DMS153 (cell line): ENCODE measurements at places on chromosomes 12 and 14.
A peak's percentile ranks its signal among the peaks of the same experiment; 100 is the strongest.

GRCh38 chr14:79415726-79416125, 795.6 kb downstream of the DIO2 start:
- no peak for DNase-seq

DNA sequence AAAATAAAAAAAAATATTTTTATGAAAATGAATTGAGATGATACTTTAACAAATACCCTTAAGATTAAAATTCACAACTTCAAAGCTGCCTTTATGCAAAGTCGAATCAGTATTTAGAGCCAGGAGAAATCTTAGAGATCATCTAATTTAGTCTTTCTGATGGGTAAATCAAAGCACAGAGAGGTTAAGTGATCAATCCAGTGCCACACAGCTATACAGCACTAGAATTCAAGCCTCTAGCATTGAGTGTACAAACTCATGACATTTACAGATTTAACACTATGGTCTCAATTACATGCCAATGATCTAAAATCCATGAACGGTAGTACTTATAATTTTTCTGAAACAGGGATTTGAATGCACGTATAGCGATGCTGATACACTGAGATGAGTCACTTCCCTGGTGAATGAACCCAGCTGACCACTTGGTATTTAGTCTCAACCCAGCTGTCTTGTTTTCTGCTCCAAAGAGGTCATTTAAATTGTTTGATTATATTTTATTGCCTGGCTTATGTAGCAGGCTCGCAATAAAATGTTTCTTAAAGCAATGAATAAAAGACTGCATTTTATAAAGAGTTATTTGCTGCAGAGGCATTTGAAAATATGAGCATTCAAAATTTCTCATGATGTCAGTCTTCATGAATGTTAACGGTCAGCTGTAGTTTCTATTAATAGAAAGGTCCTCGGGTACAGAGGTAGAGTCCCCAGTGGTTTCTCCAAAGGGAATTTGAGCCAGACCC, 152.4 kb upstream of the PRICKLE1 start:
- no peak for DNase-seq

DNA sequence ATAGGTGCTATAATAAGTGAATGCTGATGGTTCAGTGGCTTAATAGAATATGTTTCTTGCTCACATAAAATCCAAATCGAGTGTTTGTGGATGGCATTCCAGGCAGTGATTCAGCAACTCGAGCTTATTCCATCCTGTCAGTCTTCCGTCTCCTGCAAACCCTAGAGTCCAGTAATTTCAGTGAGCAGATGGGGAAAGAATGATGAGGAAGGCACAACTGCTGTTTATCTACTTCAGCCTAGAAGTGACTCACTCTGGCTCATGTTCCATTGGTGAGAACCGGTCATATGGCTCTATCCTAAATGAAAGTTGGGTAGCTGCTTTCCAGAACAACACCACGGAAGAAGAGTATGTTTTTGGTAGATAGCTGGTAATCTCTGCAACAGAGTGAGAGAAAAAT, 421.8 kb upstream of the PDE3A start:
- no peak for DNase-seq

GRCh38 chr14:70567791-70568190, 32.7 kb downstream of the MED6 start:
- DNase-seq = peak; percentile 18

- no peak for DNase-seq
These were observed at the start of gene SLC8A3 for GRCh38 chr14:70188659-70189455. TSS of gene SLC8A3 (minus strand) at chr14:70188951. CDS start at chr14:70168422, 20,529 bp downstream.

GRCh38 chr14:90894241-90894640, 78.0 kb upstream of the TTC7B start:
- DNase-seq = no peak

GRCh38 chr12:59583003-59583712, 12.7 kb upstream of the SLC16A7 start:
- DNase-seq = no peak

DNA sequence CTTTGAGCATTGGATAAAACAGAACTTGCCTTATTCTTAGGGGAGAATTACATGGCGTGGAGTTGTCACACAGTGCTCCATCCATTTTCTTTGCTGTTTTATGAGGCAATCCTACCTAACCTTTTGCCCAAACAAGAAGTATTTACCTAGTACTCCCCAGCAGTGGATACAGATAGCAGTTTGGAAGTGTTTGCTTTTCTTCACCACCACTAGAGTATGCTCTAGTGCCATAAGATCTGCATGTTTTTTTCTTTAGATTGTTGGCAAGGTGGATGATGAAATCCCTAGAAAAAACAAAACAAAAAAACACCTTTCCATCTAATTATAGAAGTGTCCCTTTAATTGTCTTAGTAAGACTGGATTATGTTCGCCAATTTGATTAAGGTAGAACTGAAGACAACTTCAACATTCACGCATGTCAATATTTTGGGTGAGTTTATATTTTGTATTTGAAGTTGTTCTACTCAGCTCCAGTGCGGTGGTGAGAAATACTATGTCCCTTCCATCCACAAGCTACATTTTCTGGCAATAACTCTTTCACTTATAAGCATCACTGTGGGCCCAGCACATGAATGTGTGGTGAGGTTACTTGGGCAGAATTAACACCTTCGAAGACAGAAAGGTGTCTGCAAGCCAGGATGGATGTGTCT, 23.6 kb upstream of the TMEM260 start:
- DNase-seq = peak; percentile 52

GRCh38 chr12:9095322-9095721, 20.4 kb downstream of the A2M start:
- DNase-seq = no peak

DNA sequence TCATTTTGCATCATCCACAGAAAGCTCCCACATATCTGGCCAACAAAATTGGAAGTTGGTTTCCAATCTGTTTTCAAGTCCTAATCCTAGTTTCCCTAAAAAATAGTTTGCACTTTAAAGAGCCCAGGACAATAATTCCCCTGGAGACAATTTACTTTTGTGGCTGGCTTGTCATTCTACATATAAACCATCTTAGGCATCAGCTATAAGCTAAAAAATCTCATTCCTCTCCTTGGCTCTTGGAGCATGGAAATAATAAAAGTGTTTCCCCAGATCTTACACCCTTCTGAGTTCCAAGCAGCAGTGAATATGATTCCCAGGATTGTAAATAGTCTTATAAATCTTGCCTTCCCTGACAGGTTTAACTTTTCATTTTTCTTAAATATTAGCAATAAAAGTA, 89.1 kb upstream of the NUDT4 start:
- no peak for DNase-seq

DNA sequence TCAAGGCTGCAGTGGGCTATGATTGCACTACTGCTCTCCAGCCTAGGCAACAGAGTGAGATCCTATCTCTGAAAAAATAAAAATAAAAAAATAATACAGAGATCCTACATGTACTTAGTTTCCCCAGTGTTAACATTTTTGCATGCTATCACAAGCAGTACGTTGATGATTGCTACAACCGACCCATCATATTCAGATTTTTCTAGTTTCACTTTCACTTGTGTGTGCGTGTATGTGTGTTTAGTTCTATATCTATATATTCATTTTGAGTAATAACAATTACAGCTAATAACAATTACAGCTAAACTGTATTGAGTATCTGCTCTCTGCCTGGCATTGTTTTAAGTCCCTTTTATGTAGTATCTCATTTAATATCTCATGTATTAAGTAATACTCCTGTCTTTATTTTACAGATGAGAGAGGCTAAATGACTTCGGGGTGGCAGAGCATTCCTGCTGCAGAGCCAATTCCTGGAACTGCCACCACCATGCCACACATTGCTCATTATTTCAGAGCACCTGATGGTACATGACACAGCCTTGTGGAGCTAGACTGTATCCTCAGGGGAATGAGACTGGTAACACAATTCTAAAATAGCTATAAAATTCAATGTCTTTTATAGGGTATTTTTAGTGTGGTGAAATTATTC, 153.1 kb downstream of the BCAT1 start:
- DNase-seq = no peak

DNA sequence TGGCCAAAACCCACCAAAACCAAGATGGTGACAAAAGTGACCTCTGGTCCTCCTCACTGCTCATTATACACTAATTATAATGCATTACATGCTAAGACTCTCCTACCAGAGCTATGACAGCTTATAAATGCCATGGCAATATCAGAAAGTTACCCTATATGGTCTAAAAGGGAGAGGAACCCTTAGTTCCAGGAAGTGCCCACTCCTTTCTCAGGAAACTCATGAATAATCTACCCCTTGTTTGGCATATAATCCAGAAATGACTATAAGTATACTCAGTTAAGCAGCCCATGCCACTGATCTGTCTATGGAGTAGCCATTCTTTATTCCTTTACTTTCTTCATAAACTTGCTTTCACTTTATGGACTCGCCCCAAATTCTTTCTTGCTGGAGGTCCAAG, 43.0 kb upstream of the FUT8 start:
- DNase-seq = no peak

GRCh38 chr14:46136456-46136855, 515.1 kb downstream of the RPL10L start:
- DNase-seq = no peak

DNA sequence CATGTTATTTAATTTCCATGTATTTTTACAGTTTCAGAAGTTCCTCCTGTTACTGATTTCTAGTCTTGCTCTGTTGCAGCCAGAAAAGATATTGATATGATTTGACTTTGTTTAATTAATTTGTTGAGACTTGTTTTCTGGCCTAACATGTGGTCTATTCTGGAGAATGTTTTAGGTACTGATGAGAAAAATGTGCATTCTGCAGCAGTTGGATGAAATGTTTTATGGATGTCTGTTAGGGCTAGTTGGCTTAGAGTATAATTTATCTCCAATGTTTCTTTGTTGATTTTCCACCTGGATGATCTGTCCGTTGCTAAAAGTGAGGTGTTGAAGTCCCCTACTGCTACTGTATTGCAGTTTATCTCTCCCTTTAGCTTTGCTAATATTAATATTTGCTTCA, 54.4 kb downstream of the GPR137C start:
- DNase-seq = no peak

- no peak for DNase-seq
These were observed 14.2 kb upstream of the DYRK2 start for GRCh38 chr12:67634303-67634761.

DNA sequence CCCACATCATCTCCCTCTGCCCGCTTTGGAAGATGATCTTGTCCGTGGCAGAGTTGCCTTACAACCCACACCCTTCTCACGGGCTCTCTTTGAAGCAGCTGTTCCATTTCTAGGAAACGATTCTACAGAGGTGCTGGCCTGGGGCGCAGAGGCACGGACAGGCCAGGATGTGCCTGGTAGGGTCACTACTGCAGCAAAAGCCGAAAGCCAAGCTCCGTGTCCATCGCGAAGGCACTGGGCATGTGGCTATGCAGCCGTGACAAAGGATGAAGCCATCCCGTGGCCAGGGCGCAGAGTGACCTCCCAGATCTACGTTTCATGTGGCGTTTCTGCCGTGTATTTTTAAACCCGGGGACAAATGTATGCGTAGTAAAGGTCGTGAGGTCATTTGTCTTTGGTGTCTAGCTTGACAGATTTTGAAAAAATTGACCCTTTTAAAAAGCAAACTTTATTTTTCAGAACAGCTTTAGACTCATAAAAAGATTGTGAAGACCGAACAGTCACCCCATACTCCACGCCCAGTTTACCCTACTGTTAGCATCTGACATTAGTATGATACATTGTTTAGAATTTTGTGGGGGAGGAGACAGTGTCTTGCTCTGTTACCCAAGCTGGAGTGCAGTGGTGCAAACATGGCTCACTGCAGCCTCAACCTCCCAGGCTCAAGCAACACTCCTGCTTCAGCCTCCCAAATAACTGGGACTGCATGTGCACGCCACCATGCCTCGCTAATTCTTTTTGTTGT, 40.4 kb upstream of the NCOR2 start:
- no peak for DNase-seq

DNA sequence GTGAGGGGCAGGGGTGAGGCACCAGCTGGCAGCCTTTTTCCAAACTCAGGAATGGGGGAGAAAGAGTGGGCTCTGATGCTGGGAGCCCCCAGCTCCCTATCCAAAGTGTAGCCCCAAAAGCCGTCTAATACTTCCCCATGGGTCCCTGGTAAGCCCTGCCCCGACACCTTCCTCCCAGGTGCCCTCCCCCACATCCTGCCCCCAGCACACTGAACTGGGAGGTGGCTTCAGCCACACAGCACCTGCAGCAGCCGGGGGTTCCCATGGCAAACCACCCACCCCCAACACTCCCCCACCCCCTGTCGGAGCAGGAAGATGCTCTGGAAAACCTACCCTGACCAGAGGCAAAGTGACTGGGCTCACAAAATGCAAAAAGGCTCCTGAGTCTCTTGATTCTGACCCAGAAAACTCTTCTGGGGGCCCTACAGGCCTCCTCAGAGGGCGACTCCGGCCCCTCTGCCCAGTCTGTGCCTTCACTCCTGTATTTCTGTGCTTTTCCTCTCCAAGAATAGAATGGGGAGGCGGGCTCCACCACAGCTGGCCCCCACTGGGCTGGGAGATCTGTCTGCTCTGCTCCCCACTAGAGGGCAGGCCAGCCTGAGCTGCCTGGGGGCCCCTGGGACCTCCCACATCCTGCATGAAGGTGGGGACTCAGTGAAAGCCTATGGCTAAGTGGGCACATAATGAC, 81.6 kb downstream of the ITPK1 start:
- no peak for DNase-seq

GRCh38 chr14:64704143-64704742, at the start of gene PLEKHG3:
TSS of gene PLEKHG3 (plus strand) at chr14:64704424. CDS start at chr14:64727632, 23,208 bp downstream.
- DNase-seq = peak; percentile 56

GRCh38 chr12:4997939-4998338, 45.7 kb upstream of the KCNA5 start:
- peak; percentile 26 for DNase-seq

- no peak for DNase-seq
These were observed 98.1 kb upstream of the GRIP1 start for GRCh38 chr12:66776974-66777373.

- peak; percentile 25 for DNase-seq
These were observed 30.3 kb downstream of the DMAC2L start for GRCh38 chr14:50342221-50343078.

- no peak for DNase-seq
These were observed 591.0 kb upstream of the ATP2B1 start for GRCh38 chr12:90299666-90300065.

DNA sequence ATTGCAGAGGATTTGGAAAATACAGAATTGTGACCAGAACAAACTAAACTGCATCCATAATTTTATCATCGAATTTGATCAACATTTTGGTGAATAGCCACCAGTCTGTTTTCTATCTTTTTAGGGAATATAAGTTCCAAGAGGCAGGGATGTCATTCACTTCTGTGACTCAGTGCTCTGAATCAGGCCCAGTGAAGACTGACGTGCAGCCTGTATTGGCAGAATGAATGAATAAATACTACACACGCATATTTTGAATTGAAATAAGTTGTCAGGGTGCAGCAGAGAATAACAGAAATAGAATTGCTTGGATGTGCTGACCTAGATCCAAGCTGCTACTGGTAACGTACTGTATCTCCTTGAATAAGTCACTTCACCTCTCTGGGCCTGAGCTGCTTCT, 1.3 kb upstream of the EMP1 start:
- no peak for DNase-seq

GRCh38 chr12:108141600-108142130, 12.6 kb downstream of the WSCD2 start:
- no peak for DNase-seq

- DNase-seq = no peak
These were observed 208.6 kb upstream of the PLXNC1 start for GRCh38 chr12:93939641-93940325.

GRCh38 chr12:49846032-49846431, 3.1 kb upstream of the BCDIN3D start:
- DNase-seq = no peak

GRCh38 chr12:68317047-68317667, 15.0 kb downstream of the MDM1 start:
- DNase-seq = peak; percentile 13

- no peak for DNase-seq
These were observed 75.9 kb upstream of the DHRS4 start for GRCh38 chr14:23877538-23878180.

- no peak for DNase-seq
These were observed 265.9 kb downstream of the EMP1 start for GRCh38 chr12:13462450-13462849.
